CD4-positive, alpha-beta memory T cell (primary cell): ENCODE measurements at places on chromosomes 7 and 10. TPM values are rescaled to one million over a fixed set of nuclear protein-coding genes. Genes with fewer than 3 reads are reported as not detected.
A peak's percentile ranks its signal among the peaks of the same experiment; 100 is the strongest.

PRLHR gene
- not detected for polyA plus RNA-seq

NKX2-3 gene
- polyA plus RNA-seq, result not detected

C7orf57 gene
- 0.16 TPM for polyA plus RNA-seq

TLX1 gene
- polyA plus RNA-seq, result not detected

AS3MT gene
- 0.14 TPM for polyA plus RNA-seq

PRPS1L1 gene
- polyA plus RNA-seq, result not detected

- no peak for DNase-seq
Observed at GRCh38 chr10:33483124-33483815, 148.8 kb upstream of the NRP1 start.

DNA sequence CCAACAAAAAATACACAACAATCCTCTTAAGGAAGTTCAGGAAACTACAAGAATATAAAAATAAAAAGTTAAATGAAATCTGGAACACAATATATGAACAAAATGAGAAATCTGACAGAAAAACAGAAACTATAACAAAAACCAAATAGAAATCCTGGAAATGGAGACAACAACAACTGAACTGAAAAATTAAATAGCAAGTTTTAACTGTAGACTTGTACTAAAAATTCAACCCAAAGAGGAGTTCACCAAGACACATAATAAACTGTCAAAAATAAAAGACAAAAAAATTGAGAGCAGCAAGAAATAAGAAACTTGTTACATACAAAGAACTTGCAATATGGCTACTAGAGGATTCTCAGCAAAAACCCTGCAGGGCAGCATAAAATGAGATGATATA, 45.1 kb downstream of the HBP1 start:
- DNase-seq, result no peak

- no peak for DNase-seq
Observed at GRCh38 chr10:42973411-42973810, 103.5 kb upstream of the RET start.

GRCh38 chr10:124696446-124697392, 47.5 kb downstream of the FAM53B start:
- peak; percentile 52 for DNase-seq

DNA sequence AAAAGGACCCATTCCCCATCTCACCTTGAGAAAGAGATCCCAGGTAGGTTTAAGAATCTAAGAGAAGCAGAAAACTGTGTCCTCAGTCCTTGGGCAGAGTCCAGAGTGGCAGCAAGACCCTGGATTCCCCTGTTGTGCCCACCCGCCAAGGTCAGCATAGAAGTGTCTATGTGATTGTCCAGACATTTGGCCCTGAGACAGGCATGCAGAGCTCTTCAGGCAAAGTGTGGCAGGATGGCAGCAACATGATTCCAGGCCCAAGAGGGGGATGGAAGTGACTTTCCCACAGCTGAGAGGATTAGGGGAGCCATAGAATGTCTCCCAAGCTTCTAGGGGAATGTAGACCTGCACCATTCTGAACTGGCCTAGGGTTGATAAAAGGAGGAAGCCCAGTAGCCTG, 39.1 kb upstream of the OPALIN start:
- DNase-seq, result no peak

DNA sequence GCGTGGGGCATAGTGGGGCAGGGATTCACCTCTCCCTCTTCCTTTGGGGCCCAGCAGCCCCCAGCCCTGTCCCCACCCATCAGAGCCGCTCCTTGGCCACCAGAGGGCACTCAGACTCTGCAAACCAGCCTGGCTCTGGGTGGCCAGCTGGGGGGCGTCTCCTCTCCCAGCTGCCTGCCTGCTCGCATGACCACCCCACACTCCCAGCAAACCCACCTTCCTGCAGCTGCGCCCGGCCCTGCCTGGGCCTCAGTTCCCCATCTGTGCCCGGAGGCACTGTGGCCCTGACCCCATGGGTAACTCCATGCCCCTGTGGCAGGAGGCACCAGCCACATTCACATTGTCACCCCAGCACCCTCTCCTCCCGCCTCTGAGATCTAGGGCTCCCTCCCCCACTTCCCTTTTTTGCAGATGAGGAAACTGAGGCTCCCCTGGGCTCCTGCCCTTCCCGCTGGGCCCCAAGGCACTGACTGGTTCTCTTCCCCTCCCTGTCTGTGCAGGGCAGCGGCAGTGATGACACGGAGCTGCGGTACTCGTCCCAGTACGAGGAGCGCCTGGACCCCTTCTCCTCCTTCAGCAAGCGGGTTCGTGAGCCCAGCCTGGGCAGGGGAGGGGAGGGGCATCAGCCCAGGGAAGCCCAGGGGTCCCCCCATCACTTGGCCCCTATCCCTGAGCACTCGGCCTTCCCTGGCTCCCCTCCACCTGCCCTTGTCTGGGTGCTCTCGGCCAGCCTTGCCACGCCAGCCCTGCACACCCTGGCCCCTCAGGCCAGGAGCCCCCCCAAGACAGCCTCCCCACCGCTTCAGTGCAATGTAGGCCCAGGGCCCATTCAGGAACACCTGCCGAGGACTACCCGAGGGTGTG, 6.9 kb upstream of the SH2B2 start:
- DNase-seq, result peak; percentile 54
